ENCODE measurements at places on chromosomes 7 and 10. TPM values are rescaled to one million over a fixed set of nuclear protein-coding genes. Genes with fewer than 3 reads are reported as not detected.

Gene SNCG
- 83.0 TPM for total RNA-seq

Gene FAM107B
- 92.8 TPM for total RNA-seq

Gene GSTO2
- total RNA-seq: 1.4 TPM

Gene FAM25C
- total RNA-seq: not detected

DNA sequence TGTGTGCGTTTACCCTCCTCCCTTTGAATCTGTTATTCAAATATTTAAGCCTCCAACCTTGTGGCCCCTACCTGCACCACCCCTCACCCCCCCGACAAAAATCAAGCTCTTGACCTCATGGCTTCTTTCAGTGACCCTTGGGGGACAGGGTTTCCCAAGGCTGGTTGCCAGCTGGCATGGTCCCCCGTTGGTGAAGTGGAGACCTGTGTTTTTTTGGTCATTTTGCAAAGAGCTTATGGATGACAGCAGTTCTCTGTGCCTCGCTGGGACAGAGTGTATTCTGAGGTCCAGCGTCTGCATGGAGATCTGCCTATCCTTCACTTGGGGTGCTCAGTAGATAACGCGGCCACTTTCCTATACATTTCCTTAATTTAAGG, 111.0 kb downstream of the TCF7L2 start:
- peaks cover 51% of the 10 kb centered on the region for H3K4me1 ChIP-seq
- no peak overlapping the region for H3K4me3 ChIP-seq
- no peaks in the 10 kb centered on the region for H3K27me3 ChIP-seq
- H3K27ac ChIP-seq: peak overlapping the region; percentile 65
- H3K36me3 ChIP-seq: no peaks in the 10 kb centered on the region
- DNase-seq: no peak
